Substantia nigra (tissue), 51 donors: ENCODE measurements at places on chromosomes 4 and X.

DNA sequence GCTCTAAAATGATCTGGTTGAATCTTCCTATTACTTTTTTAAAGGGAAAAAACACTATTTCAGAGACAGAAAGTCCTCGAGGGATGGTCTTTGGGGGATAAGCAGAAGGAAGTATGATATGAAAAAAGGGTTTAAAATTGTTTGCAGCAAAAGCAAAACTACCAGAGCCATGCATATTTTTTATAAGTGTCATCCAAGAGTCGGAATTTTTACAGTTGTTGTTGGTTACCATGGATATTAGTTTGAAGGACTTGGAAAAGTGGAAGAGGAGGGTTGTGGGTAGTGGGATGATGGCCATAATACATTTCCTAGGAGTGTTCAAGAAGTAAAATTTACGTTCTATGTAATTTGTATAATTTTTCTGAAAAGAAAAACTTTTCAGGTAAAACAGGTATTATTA is 134.4 kb downstream of the PCDH7 start:
- no peak for DNase-seq

DNA sequence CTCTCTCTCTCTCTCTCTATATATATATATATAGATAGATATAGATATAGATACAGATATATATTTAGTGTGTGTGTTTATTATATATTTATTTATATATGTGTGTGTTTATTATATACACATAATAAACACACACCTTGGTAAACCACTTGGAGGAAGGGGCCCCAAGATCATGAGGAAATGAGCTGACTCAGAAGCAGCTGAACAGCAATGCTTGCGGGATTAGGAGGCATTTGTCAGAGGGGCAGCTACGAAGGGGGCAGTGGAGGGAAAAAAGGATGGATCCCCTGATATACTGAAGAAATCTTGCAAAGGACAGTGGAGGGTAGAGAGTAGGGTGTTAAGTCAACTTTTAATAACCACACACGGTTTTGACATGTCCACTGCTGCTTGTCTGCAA is 120.0 kb upstream of the SORBS2 start:
- no peak for DNase-seq

- no peak for DNase-seq
Measured at GRCh38 chr4:7964890-7965662, 25.4 kb upstream of the AFAP1 start.

- DNase-seq: no peak
Measured at GRCh38 chrX:127439676-127440075, 612.5 kb downstream of the ACTRT1 start.

- DNase-seq: no peak
Measured at GRCh38 chrX:136168929-136169735, 21.8 kb downstream of the FHL1 start.

- DNase-seq: no peak
Measured at GRCh38 chr4:23891064-23891421, 1.2 kb upstream of the PPARGC1A start.

GRCh38 chr4:86532851-86533250 is 61.3 kb upstream of the PTPN13 start:
- no peak for DNase-seq
